ENCODE measurements at places on chromosomes 4 and X. TPM values are rescaled to one million over a fixed set of nuclear protein-coding genes. Genes with fewer than 3 reads are reported as not detected.

- no peak for DNase-seq
- no peaks in the 10 kb centered on the region for H3K36me3 ChIP-seq
- no peak overlapping the region for H3K4me3 ChIP-seq
- H3K27ac ChIP-seq: no peak overlapping the region
Observed at GRCh38 chr4:17966312-17966711, 55.2 kb downstream of the LCORL start.

Gene DCAF12L2
- not detected for total RNA-seq

- no peak overlapping the region for H3K27ac ChIP-seq
- H3K4me1 ChIP-seq: peaks cover 7% of the 10 kb centered on the region
- no peaks in the 10 kb centered on the region for H3K36me3 ChIP-seq
- DNase-seq: no peak
- no peak overlapping the region for H3K4me3 ChIP-seq
Observed at GRCh38 chrX:45445745-45446412, 245.2 kb upstream of the DIPK2B start.

Gene PRDM8
- total RNA-seq: 1.3 TPM

Gene DUSP21
- not detected for total RNA-seq

Gene PPP4R3C
- not detected for total RNA-seq

- H3K36me3 ChIP-seq: no peaks in the 10 kb centered on the region
- no peak overlapping the region for H3K27ac ChIP-seq
- H3K27me3 ChIP-seq: no peaks in the 10 kb centered on the region
- no peak for DNase-seq
Observed at GRCh38 chr4:53191997-53192396, 173.9 kb downstream of the SCFD2 start.

- no peak for DNase-seq
- H3K27me3 ChIP-seq: no peaks in the 10 kb centered on the region
- H3K4me3 ChIP-seq: no peak overlapping the region
- no peak overlapping the region for H3K27ac ChIP-seq
- no peaks in the 10 kb centered on the region for H3K4me1 ChIP-seq
Observed at GRCh38 chrX:73182502-73183114, 32.0 kb downstream of the NAP1L2 start.

- H3K4me3 ChIP-seq: no peak overlapping the region
- peaks cover 4% of the 10 kb centered on the region for H3K36me3 ChIP-seq
- H3K27ac ChIP-seq: no peak overlapping the region
- no peak for DNase-seq
- H3K4me1 ChIP-seq: peaks cover 3% of the 10 kb centered on the region
Observed at GRCh38 chr4:87188932-87189331, 31.5 kb downstream of the KLHL8 start.

GRCh38 chr4:124060261-124060918 is 652.1 kb downstream of the ANKRD50 start:
- H3K27ac ChIP-seq: no peak overlapping the region
- no peaks in the 10 kb centered on the region for H3K36me3 ChIP-seq
- H3K27me3 ChIP-seq: no peaks in the 10 kb centered on the region
- no peak overlapping the region for H3K4me3 ChIP-seq

Gene UGT8
- 0.12 TPM for total RNA-seq

- no peaks in the 10 kb centered on the region for H3K27me3 ChIP-seq
- no peak overlapping the region for H3K4me3 ChIP-seq
- no peak overlapping the region for H3K27ac ChIP-seq
- no peak for DNase-seq
- no peaks in the 10 kb centered on the region for H3K36me3 ChIP-seq
Observed at GRCh38 chrX:128619490-128619889, 567.3 kb upstream of the ACTRT1 start.

DNA sequence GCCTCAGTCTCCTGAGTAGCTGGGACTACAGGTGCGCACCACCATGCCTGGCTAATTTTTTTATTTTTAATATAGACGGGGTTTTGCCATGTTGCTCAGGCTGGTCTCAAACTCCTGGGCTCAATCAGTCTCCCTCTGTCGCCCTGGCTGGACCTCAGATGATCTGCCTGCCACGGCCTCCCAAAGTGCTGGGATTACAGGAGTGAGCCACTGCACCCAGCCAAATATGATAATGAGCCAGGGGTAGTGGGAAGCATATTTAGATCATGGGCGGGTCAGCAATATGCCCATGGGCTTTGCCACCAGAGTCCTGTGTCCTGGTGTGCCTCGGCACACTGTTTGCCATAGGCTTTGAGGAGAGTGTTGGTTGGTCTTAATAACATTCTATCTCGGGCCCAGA is 71.8 kb downstream of the FAM193A start:
- DNase-seq: no peak
- peaks cover 25% of the 10 kb centered on the region for H3K4me1 ChIP-seq
- H3K4me3 ChIP-seq: no peak overlapping the region
- no peak overlapping the region for H3K27ac ChIP-seq
- no peaks in the 10 kb centered on the region for H3K27me3 ChIP-seq

GRCh38 chr4:139806929-139807328 is 141.3 kb downstream of the MGST2 start:
- H3K4me1 ChIP-seq: peaks cover 15% of the 10 kb centered on the region
- no peak overlapping the region for H3K27ac ChIP-seq
- DNase-seq: no peak
- no peaks in the 10 kb centered on the region for H3K27me3 ChIP-seq
- H3K4me3 ChIP-seq: no peak overlapping the region

DNA sequence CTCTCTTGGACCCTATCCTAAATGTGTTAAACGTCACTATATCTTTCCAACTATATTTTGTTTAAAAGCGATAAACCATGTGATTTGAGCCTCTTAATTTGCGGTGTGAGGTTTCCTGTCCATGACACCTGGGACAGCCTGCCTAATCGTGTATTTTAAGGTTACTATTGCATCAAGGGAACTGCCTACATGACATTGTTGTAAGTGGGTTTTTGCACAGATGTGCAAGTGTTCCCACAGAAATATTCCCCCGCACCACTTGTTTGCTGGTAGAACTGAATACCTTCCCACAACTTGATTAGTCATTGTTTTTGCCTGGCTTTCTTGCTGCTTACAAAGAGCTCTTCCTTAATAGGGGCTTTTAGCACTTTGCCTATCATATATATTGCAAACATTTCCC is 5.1 kb upstream of the FAM184B start:
- peaks cover 28% of the 10 kb centered on the region for H3K4me1 ChIP-seq
- peaks cover 12% of the 10 kb centered on the region for H3K27me3 ChIP-seq
- H3K4me3 ChIP-seq: no peak overlapping the region
- no peak overlapping the region for H3K27ac ChIP-seq
- peaks cover 12% of the 10 kb centered on the region for H3K36me3 ChIP-seq

GRCh38 chrX:137426695-137427425 is 139.1 kb upstream of the ZIC3 start:
- peaks cover 8% of the 10 kb centered on the region for H3K4me1 ChIP-seq
- peaks cover 2% of the 10 kb centered on the region for H3K36me3 ChIP-seq
- no peak overlapping the region for H3K27ac ChIP-seq
- DNase-seq: no peak

GRCh38 chr4:19026281-19026680 is 1004.7 kb upstream of the LCORL start:
- no peaks in the 10 kb centered on the region for H3K27me3 ChIP-seq
- H3K4me3 ChIP-seq: no peak overlapping the region

- H3K4me3 ChIP-seq: no peak overlapping the region
- H3K36me3 ChIP-seq: peaks cover 37% of the 10 kb centered on the region
- H3K4me1 ChIP-seq: no peaks in the 10 kb centered on the region
- DNase-seq: no peak
- H3K27me3 ChIP-seq: no peaks in the 10 kb centered on the region
Observed at GRCh38 chrX:63652086-63652765, 132.8 kb downstream of the ARHGEF9 start.

Gene IRS4
- total RNA-seq: not detected

- H3K4me3 ChIP-seq: no peak overlapping the region
- no peaks in the 10 kb centered on the region for H3K27me3 ChIP-seq
- no peak for DNase-seq
- peaks cover 7% of the 10 kb centered on the region for H3K4me1 ChIP-seq
- peaks cover 25% of the 10 kb centered on the region for H3K36me3 ChIP-seq
- H3K27ac ChIP-seq: no peak overlapping the region
Observed at GRCh38 chr4:169675825-169676224, 55.4 kb downstream of the CLCN3 start.

GRCh38 chr4:85778632-85779131 is 303.7 kb downstream of the ARHGAP24 start:
- H3K36me3 ChIP-seq: no peaks in the 10 kb centered on the region
- DNase-seq: no peak
- no peaks in the 10 kb centered on the region for H3K27me3 ChIP-seq
- H3K4me1 ChIP-seq: no peaks in the 10 kb centered on the region
- no peak overlapping the region for H3K4me3 ChIP-seq

- no peak for DNase-seq
- H3K27ac ChIP-seq: no peak overlapping the region
- no peaks in the 10 kb centered on the region for H3K4me1 ChIP-seq
- no peak overlapping the region for H3K4me3 ChIP-seq
- H3K36me3 ChIP-seq: no peaks in the 10 kb centered on the region
Observed at GRCh38 chr4:52407545-52407944, 251.6 kb downstream of the USP46 start.

Gene TMPRSS11F
- total RNA-seq: not detected

DNA sequence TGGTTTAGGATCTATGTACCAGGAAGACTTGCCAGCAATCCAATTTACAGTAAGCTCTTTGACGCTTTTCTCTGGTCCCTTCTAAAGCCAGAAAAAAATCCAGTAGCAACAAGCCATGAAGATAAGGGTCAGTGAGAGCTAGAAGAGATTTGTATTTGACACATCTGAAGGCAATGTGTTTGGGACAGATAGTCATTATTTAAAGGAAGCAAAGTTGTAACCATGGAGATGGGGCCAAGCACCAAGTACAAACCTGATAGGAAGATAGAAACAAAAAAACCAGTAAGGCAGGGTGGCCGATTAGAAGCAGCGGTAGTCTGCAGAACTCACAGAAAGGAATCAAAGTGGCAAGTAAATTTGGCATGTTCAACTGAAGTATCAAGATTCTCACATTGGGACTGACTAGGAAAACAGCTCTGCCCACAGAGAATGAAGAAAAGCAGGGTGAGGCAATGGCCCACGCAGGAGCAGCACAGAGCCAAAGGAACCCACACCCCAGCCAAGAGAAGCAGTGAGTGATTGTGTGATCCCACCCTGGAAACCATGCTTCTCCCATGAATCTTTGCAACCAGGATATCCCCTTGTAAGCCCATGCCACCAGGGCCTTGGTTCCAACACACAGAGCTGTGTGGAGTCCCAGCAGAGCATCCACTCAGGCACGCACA is 12.9 kb upstream of the C4orf54 start:
- peaks cover 31% of the 10 kb centered on the region for H3K27me3 ChIP-seq
- no peak for DNase-seq
- no peak overlapping the region for H3K4me3 ChIP-seq
- H3K36me3 ChIP-seq: peaks cover 2% of the 10 kb centered on the region
- no peak overlapping the region for H3K27ac ChIP-seq

- no peaks in the 10 kb centered on the region for H3K36me3 ChIP-seq
- H3K27ac ChIP-seq: no peak overlapping the region
- H3K4me1 ChIP-seq: no peaks in the 10 kb centered on the region
- H3K27me3 ChIP-seq: no peaks in the 10 kb centered on the region
Observed at GRCh38 chrX:152817078-152817764, 13.3 kb downstream of the CETN2 start.

- peaks cover 8% of the 10 kb centered on the region for H3K4me1 ChIP-seq
- no peak overlapping the region for H3K4me3 ChIP-seq
- no peaks in the 10 kb centered on the region for H3K27me3 ChIP-seq
Observed at GRCh38 chrX:136019226-136019625, 34.0 kb downstream of the SLC9A6 start.

DNA sequence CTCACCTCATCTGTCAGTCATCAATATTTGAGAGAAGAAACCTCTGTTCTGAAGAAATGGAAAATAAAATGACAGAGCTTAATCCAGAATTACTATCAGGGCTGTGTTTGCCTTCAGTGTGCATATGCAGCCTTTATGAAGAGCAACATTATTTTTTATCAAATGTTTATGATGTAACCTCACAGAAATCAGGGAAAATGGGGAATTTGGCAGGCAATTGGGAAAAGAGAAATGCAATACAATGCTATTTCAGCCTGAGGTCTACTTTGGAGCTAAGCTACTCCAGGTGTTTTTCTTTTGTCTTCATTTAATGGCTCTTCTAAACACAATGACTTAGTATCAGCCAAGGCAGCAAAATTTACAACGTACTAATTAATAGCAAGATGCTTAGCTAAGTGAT is 241.1 kb upstream of the TET2 start:
- no peak for DNase-seq
- H3K36me3 ChIP-seq: peaks cover 1% of the 10 kb centered on the region
- no peaks in the 10 kb centered on the region for H3K27me3 ChIP-seq

DNA sequence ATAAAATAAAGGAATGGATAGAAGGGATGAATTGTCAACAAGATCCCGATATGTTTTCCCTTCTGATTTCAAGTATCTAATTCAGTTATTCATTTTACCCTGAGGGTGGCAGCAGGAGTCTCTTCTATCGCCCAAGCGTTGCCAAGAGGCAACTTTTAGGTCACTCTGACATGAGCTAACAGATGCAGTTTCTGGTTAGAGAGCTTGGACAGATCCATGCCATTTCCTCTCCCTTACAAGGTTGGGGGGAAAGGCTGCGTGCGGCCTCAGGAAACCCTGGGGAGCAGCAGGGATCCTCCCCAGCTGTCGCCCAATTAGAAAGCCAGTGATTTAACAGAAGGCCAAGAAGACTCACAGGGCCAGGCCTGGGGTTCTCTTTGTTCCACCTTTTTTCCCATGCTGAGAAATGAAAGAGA is 35.3 kb upstream of the WAS start:
- H3K27me3 ChIP-seq: no peaks in the 10 kb centered on the region
- no peak overlapping the region for H3K4me3 ChIP-seq
- H3K27ac ChIP-seq: no peak overlapping the region
- no peak for DNase-seq
- peaks cover 2% of the 10 kb centered on the region for H3K4me1 ChIP-seq
- H3K36me3 ChIP-seq: no peaks in the 10 kb centered on the region

DNA sequence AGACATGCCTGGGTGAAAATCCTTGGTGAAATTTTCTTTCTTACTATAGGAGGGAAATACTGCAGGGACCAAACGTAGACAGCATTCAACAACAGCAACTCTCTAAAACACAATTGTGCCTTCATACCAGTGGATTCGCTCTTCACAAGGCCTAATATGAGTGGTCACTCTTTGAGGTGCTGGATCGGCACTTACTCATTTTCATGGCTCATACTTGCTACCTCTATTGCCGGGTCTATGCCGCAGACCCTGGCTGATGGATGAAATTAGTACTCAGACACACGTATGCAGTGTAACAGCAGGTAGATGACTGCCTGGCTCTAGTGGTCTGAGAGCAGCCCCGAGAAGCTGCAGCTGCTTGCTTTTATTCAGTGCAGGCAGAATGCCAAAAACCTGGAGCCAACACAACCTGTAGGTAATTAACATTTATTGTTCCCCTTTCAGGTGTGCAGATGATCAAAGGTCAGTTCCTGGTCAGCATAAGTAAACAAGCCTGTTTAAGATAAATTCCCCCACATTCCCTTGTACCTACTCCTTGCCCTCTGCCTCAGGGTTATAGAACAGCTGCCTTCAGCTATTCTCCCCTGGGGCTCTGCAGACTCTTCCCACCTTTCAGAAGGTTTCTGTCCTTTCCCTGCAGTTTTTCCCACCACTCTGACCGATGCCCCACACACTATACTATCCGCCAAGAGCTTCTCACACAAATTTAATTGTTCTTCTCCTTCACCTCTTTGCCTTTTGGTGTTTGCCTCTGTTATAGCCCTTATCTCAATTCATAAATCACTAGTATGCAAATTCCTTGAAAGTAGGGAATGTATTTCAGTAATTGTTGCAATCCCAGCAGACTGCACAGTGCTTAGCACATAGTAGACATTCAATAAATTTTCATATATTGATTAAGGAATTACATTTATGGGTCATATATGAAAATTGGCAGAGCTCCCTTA is 210.0 kb downstream of the SPANXN3 start:
- no peak overlapping the region for H3K27ac ChIP-seq
- H3K27me3 ChIP-seq: no peaks in the 10 kb centered on the region
- H3K4me1 ChIP-seq: no peaks in the 10 kb centered on the region
- no peak overlapping the region for H3K4me3 ChIP-seq

Measured in activated naive CD8-positive, alpha-beta T cell treated with anti-CD3 and anti-CD28 coated beads for 36 hours (primary cell).